ENCODE measurements at places on chromosomes 3 and 15.

DNA sequence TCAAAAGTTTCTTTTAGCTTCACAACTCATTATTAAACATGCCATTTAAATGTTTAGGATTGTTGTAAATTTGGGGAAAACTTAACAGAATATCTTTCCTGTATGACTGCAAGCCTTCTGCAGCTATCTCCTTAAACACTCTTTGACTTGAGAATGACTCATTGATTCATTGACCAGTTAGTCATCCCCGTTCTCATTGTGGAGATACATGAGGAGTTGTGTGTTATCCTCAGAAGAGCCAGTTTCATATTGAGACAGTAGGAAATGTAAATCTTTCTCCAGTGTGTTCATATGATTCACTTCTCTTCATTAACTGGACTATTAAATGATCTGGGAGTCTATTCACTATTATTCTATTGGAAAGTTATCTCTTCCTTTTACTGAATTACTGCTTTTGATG is 83.0 kb downstream of the CRYGS start:
- no peak for DNase-seq

- no peak for DNase-seq
Measured at GRCh38 chr3:100902572-100902971, 90.6 kb downstream of the ABI3BP start.

DNA sequence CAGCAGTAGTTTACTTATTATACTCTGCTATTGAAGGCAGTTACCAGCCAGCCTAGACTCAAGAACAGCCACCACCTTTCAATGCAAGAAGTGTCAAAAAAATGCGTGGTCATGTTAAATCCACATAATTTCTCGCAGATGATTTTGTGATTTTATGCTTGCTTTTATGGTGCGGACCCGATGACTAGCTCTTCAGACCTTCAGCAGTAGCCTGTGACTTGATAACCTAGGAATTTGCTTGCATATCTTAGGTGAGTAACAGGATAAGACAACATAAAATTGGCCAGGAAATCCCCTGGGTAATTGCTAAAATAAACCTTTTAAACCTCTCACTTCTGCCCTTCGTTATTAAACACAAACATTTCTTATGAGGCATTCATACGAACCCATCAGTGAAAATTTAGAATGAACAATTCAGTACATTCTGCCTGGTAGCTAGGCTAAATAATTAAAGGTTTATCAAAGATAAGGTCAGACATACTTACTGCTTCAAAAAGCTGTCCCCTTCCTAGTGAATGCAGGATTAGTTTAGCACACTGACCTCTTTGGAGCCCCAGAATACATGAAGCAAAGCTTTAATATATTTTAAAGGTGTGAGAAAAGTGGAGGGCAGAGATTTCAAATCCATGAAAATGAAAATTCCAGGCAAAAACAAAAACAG is 798.8 kb downstream of the OTOL1 start:
- no peak for DNase-seq

GRCh38 chr3:40173227-40173721 is 136.2 kb upstream of the EIF1B start:
- no peak for DNase-seq

- no peak for DNase-seq
Measured at GRCh38 chr15:31537770-31538592, 211.3 kb downstream of the KLF13 start.
